CD4-positive, alpha-beta T cell (primary cell): ENCODE measurements at places on chromosomes 3 and 15.

DNA sequence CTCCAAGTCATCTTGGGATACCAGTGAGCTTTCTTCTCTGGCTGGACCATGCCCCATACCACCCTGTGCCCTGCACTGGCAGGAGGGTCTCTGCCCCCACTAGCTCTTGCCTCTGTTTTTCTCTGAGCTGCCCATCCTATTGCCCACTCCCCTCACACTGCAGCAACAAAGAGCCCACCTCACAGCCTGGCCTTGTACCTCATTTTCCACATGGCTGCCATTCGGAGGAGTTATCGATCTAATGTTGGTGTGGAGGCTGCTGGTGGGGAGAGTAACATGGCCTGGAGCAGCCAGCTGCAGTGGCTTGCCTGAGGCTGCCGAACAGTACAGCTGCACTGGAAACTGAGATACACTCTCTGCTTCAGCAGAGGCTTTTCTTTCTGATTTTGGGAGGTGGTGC is 65.7 kb upstream of the AGBL1 start:
- no peak for DNase-seq

- DNase-seq: no peak
These were observed 34.2 kb upstream of the GALNT15 start for GRCh38 chr3:16140116-16140893.

DNA sequence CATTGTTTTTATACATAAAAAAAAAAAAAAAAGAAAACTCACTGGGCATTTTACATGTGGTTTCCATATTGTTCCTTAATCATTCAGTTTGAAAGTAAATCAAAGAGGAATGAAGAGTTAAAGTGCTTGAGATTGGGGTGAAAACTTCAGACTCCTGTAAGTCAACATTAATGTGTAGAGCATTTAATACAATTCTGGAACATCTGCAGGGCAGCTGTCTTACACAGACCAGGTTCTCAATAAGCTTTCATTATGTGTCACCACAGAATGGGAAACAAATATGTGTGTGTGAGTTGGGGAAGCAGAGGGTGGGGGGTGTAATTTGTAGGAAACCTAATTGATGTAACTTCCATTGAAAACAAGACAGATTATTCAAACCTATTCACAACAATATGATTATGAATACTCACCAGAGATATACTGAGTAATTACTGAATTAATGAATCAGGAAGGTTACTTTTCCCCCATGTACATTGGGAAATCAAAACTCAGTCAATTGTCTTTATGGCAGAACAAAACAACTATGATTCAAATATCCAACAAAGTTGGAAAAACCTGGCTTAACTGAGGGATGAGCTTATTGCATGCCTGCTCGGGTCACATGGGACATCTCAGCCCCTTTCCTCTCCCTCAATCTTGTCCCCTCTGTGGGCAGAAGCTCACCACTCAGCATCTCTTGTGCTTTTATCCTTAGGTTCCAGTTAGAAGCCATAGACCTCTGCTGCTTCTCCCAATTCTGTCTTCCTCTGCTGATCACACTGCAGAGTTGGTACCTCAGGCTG is 281.2 kb upstream of the THBS1 start:
- no peak for DNase-seq

DNA sequence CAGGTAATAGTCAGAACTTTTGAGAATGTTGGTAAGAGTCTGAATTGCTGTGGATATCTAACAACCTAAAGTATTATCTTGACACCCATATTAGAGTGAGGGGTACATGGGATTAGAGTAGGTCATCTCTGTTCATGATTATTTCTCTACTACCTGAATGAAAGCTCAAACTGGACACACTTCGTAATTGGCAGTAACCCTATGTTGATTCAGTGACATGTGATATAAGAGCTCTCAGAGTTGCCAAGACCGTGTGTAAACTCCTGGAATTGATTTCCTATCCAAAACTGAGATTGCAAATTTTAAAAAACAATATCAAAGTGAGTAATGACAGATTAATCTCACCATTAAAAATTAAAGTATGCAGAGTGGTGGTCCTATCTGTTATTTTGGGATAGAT is 214.8 kb upstream of the ARHGEF26 start:
- no peak for DNase-seq

DNA sequence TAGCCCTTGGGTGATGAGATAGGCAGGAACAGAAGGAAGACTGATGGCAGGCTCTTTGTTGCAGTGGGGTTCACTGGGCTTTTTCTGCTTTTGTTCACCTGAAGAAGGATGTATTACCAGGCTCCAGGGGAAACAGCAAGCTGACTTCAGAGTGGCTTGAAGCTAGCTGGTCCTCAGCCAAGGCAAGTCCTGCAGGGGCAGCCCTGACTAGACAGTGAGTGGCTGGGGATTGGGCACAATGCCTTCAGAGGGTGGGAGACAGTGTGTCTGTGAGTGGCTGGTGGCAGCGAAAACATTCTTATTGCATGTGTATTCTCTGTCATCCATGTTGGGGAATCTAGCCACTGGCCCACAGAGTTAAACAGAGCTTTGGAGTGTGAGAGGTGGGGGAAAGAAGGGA is 2.3 kb upstream of the TEX264 start:
- DNase-seq: no peak

GRCh38 chr15:31023841-31024240 is 32.4 kb upstream of the MTMR10 start:
- no peak for DNase-seq

DNA sequence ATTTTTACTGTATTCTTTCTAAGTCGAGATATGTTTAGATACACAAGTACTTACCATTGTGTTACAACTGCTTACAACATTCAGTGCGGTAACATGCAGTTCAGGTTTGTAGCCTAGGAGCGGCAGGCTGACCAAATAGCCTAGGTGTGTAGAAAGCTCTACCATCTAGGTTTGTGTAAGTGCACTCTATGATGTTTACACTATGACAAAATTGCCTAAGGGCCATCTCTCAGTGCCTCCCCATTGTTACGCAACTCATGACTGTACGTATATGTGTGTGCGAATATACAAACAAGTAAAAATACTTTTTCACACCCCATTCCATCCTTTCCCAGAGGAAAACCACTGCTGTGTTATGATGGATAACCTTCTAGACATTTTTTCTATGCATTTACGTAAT is 44.3 kb downstream of the PXYLP1 start:
- no peak for DNase-seq

GRCh38 chr3:170780471-170780870 is 89.5 kb downstream of the RPL22L1 start:
- DNase-seq: no peak

DNA sequence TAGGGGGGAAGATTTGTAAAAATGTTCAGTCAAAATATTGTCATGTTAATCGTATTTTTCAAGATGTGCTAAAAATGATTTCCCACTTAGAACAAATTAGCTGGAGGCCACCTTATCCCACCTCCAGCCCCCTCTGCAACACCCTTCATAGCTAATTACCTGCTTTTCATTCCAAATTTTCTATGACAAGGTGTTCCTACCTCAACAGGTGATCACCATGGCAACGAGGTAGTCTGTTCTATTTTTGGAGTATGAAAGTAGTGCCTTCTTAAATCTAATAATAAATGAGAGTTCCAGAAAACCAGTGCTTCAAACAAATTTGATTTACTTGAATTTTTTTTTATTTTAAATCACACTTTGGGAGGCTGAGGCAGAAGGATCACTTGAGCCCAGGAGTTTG is 149.8 kb downstream of the FNDC3B start:
- DNase-seq: no peak

DNA sequence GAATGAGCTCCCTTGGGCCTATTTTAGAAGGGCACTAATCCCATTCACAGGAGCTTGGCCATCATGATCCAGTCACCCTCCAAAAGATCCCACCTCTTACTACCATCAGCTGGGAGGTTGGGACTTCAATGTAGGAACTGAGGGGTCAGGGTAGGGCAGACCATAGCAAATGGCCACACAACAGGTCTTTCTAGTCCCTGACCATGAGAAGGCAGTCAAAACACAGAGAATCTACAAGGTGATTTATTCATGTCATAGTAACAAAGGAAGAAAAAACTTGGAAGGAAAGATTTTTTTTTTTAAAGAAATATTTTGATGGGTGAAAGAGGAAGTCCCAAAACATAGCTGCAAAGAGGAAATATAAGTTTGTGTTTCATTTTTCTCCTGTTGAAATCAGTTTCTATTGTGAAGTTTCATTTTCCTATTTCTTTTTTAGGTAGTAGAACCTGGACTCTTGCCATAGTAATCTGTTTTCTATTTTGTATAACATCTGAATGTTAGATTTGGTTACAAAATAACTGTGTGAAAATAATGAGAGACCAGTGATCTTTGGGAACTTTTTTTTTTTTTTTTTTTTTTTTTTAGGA is 23.5 kb upstream of the TNFSF10 start:
- DNase-seq: no peak

GRCh38 chr3:55180161-55180560 is 252.3 kb upstream of the LRTM1 start:
- DNase-seq: no peak

DNA sequence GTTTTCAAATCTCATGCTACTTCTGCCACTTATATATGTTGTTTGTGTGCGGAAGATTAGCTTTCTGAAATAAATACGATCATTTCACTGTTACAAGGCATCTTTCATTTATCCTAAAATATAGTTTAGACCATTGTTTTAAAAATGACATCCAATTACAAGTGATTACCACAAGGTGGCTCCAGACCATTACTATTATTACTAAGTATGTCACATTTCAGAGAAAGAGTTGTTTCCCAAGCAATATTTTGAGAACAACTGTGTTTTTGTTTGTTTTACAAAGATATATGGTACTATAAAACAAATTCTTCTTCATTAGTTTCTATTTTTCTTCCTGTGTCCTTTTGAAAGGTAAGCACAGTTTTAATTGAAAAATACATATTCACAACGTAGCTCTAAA is 136.0 kb upstream of the RAP2B start:
- no peak for DNase-seq

- DNase-seq: no peak
These were observed 49.7 kb upstream of the POMGNT2 start for GRCh38 chr3:43155464-43156121.

- DNase-seq: no peak
These were observed 17.8 kb upstream of the MYRIP start for GRCh38 chr3:39791603-39792002.

- no peak for DNase-seq
These were observed 30.7 kb downstream of the PLA1A start for GRCh38 chr3:119628390-119628789.

DNA sequence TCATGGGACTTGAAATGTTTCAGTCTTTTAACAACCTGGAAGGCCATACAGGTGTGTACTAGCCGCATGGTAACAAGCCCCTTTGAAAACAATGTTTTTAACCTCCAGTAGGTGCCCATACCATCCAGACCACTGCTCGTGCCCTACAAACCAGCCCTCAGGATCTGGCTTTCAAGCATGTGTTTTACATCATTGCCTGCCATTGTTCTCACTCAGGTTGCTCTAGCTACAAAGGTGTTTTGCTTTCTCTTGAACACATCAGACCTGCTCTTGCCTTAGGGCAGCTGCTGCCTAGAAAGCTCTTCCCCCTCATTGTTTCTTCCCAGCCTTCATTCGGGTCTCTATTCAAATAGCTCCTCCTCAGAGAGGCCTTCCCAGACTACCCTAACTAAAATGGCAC is 32.3 kb upstream of the MAP3K13 start:
- DNase-seq: no peak

GRCh38 chr3:162103808-162104207 is 607.2 kb downstream of the OTOL1 start:
- no peak for DNase-seq

DNA sequence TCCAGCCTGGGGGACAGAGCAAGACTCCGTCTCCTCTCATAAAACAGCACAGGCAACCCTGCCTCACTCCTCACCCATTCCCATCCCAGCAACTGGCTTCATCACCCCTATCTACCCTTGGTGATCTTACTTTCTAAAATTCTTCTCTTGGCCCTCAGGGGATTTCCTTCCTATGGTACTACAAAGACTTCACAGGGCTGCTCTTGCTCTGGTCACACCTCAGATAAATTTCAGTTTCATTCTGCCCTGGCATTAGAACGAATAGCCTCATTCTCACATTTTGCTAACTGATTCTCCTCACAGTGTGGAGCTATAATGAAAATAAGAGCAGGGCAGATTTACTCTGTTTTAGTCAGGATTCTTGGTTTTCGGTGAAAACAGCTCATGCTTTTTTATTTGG is 22.1 kb upstream of the CRBN start:
- no peak for DNase-seq

DNA sequence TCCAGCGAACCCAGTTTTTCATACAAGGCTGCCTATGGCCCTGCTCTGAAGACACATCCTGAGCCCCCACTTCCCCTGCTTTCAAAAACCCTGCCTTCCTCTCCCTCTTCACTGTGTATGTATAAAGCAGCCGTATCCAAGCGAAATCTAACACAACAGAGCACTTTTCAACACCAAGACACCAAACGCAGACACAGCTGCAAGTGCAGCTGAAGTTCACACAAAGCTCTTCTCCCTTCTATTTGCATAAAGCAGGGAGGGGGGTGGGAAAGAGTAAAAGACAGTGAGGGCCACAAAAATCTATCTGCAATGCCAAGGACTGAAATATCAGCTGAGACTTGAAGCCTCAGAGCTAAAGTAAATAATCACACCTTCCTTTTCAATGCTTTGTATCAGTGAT is 35.1 kb upstream of the CSPG5 start:
- DNase-seq: no peak

- DNase-seq: no peak
These were observed 4.0 kb upstream of the AEN start for GRCh38 chr15:88617031-88617722.

DNA sequence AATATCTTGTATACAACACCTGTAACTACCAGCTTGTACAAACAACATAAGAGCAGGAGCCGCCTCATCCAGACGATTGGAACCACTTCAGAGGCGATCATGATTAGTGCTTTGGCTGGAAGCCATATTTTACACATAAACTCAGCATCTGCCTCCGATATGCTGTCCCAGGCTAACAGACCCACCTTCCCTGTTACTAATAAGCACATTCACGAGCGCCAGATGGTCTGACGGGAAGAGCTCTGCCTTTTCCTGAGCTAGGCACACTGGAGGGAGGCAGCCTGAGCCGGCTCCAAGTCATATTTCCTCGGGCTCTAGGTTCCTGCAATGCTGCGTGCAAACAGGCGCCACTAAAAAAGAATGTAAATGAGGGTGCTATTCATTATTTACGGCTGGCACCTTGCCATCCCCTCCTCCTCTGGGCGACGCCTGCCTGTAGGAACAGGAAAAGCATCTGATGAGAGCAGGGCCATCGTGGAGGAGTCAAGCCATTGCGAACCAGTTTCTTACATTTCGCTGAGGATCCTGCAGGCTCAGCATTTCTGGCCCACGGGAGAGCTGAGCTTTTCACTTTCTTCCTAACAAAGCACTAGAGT is 98.2 kb downstream of the ANXA2 start:
- DNase-seq: no peak

- DNase-seq: no peak
These were observed 204.4 kb downstream of the OTOL1 start for GRCh38 chr3:161700998-161701397.

DNA sequence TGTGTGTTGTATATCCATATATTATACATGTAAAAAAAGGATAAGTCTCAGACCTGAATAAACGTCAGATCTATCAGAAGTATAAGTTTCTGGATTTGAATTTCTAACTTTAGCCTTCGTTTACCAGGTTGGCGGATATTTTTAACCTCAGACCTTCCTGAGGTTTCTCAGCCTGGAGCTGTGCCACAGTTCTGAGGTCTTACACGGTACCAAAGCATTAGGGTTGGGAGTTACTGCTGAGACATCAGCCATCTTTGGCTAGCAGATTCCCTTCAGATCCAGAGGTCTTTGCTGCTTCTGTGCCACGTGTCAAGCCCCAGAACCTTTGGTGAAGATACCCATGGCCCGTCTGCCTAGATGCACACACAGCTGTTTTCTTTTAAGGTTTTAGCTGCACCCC is 84.7 kb downstream of the PPP2R3A start:
- no peak for DNase-seq
